ENCODE measurements at places on chromosomes 7 and 10.

- no peak for DNase-seq
Measured at GRCh38 chr10:13690281-13690825, 103.6 kb downstream of the PRPF18 start.

DNA sequence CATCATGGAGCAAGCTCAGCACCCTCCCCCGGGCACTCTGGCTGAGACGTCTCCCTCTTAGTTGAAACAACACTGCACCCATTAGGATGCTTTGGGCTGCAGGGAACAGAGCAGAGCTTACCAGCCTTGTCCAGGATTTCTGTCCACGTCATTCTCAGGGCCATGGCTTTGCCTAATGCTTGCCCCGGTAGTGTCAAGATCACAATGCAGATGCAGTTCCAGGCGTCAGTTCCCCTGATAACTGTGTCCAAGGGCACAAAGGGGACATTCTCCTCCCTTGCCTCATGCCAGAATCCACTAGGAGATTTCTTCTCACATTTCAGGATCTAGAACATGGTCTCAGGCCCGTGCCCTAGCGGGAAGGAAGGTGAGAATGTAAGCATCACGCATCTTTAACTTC, 17.2 kb upstream of the GRB10 start:
- no peak for DNase-seq

DNA sequence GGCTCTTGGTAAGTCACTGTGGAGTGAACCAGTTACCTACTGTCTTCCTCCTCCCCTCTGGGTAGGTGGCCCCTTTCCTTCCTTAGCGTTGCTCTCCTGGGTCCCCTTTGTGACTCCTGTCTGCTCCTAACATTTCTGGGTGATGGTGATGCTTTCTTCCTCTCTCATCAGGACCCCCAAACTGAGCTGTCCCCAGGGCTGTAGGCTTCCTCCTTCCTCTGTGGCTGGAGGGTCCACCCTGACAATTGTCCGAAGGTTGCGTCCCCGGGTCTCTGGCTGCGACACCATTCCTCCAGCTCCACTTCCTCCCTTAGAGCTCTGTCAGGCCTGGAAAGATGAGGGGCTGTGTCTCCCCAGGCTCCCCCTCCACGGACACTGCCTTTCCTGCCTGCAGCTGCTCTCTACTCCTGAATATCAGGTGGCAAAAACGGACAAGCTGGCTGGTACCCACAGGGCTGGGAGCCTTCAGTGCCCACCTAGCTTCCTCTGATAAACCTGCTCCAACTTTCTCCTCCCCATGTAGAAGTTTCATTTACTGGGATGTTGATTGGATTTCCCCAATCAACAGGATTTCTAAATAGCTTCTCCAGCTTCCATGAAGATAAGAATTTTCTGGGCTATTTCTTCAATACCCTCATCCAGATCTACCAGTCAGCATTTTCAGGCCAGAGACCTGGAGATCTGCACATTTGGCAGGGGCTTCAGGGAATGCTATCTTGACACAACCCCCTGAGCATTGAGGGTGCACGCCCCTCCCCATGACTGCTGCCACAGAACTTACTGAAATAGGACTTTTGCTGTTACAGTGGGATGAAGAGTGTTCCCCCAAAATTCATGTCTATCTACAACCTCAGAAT, 506.5 kb downstream of the TCERG1L start:
- no peak for DNase-seq

- DNase-seq: no peak
Measured at GRCh38 chr10:6581778-6582228, 1.7 kb upstream of the PRKCQ start.

- DNase-seq: no peak
Measured at GRCh38 chr7:111529507-111530355, 32.6 kb downstream of the IMMP2L start.

- no peak for DNase-seq
Measured at GRCh38 chr7:2943851-2944601, 99.6 kb downstream of the CARD11 start.

DNA sequence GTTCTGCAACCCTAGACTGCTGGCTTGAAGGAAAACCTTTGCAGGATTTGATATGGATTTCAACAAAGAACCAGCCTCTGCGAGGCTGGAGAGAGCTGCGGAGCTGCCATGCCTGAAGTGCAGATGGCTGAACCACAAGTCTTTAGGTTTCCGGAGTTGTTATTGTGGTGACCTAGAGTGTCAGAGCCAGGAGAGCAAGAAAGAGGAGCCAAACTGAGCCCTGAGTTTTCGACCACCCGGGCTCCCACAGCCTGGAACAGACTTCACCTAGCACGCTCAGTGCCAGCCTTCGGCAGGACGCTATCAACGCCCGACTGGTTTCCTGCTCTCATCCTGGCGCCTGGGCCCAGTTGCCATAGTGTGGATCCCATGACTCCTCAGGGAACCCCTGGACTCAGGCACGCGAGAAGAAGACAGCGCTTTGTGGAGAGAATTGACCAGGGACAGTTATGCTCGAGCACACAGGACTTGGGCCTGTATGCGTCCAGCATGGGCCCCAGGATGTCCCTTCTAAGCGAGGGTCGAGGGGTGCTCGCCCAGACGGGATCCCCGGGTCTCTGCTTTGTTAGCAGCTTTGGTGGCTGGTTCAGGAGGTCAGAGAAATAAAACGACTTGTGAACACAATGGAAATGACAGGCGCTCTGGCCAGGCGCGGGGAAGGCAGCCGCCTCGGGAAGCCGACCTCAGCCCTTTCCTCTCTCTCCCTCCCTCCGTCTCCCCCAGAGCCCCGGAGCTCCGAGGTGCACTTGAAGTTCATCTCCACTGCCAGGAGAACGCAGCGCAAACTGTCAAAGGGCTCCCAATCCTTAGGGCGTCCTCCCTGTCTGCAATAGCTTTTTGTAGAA, 1.8 kb upstream of the GAD2 start:
- DNase-seq: no peak

- no peak for DNase-seq
Measured at GRCh38 chr10:59580026-59580863, 129.4 kb downstream of the SLC16A9 start.
